ENCODE measurements at places on chromosomes 4 and X.

- DNase-seq: no peak
Observed at GRCh38 chr4:8860892-8861575, 10.6 kb downstream of the HMX1 start.

GRCh38 chr4:15400981-15401671 lies 26.7 kb upstream of the C1QTNF7 start:
- no peak for DNase-seq

- DNase-seq: no peak
Observed at GRCh38 chr4:140697709-140698560, 58.2 kb downstream of the TBC1D9 start.

- no peak for DNase-seq
Observed at GRCh38 chrX:133593531-133593930, 178.2 kb upstream of the GPC4 start.

GRCh38 chr4:174365018-174365587 lies 81.4 kb downstream of the CEP44 start:
- peak; percentile 30 for DNase-seq

DNA sequence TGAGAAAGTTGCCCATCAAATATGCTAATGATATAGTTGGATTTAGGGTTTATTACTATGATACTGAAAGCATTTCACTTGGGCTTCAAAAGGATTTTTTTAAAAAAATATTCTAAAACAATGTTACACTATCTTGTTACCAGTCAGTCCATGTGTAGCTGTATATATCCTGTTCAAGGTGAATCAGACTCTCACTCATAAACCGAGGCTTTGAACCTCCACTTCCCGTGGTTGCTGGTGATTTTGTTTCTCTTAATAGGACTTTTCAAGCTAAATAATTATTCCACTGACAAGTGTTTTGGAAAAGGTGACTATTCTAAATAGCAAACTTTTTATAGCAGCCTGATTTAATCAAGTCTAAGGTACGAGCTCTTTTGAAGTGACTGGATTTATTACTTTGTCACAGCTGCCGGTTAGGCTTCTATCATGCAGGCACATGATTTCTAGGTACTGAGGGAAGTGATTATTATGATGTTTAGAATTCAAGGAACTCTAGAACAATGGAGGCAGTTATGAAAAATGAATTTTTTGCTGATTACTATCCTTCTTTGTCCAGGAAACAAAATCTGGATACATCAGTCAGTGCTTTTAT lies 287.7 kb downstream of the KCTD8 start:
- DNase-seq: no peak

- DNase-seq: no peak
Observed at GRCh38 chr4:16524911-16525554, 298.8 kb upstream of the TAPT1 start.

DNA sequence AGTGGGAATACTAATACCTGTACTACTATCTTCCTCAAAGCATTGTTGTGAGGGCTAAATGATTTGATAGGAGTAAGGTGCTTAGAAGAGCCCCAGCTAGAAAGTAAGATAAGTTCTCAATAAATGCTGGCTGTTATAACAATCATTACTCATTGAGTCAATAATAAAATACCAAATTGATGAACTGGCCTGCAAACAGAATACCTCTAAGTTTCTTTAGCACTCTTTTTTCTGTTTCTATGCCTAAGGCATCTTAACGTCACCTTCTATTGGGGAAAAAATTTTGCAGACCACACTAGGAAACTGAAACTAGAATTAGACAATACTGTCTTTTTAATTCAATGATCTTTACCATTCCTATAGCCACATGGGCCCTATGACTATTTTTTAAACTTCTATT lies 1.2 kb downstream of the CLTRN start:
- DNase-seq: no peak

All from HepG2 (cell line).